ENCODE measurements at places on chromosomes 4 and X.

DNA sequence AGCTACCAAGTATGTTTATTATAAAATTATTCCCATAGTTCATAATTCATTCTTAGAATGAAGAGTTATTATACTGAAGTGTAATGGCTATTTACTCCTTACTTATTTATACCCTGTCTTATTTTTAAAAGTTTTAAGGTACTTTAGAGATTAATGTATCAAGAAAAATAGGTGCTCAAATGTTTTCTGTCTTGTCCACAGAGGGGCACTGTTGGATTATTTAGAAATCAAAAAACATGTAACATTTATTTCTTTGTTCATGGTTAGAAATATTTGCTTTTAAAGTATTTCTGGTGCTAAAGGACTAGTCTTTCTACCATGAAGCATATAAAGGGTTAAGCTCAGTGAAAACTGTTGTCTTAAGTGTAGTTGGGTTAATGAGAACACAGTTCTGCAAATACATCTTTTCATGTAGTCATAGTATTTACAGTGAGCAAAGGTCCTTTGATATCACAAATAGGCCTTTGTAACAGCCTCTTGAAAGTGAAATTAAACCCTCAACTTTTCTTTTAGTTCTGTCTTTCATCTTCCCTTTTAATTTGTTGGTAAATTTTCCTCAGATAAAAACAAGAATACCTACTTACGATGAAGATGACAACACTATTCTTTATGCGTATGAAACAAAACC lies 7.7 kb downstream of the SCML1 start:
- no peak for DNase-seq

- no peak for DNase-seq
Observed at GRCh38 chrX:139202742-139203420, 327.7 kb upstream of the F9 start.

DNA sequence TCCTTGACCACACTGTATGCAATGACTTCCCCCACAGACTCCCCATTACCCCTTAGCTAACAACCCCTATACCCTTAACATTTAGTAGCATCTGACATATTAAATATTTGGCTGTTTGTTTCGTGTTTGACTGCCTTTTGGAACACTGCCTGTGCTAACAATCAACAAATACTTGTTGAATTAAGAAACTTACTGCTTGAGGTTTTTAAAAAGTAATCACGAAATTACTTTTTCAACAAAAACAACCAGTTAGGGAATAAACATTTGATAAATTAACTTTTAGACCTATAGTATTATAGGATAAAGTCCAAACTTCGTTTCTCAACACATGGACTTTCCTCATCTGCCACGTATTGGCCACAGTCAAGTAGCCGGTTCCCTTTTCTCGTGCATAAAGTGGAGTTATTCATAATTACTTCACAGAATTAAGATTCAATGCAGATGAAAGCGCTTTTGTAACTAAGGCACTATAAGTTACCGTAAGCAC lies 555 bp upstream of the ELMOD2 start:
- DNase-seq: no peak

DNA sequence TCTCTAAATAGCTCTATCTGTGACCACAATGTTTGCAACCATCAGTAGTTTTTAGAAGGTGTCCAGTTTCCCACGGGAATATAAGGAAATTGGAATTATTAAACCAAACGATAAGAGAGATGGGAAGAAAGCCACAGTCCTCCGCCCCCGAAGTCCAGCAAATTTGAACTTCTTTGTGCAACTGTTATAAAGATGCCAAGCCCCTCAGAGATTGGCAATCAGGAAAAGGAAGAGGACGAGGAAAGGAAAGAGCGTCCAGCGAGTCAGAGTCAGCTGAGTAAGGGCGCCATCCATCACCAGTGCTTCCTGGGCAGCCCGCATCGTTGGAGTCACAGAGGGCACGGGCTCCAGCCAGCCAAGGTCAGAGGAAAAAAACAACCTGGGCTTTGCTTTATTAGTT lies 35.7 kb downstream of the LDB2 start:
- DNase-seq: no peak

- no peak for DNase-seq
Observed at GRCh38 chr4:87118826-87119225, 101.6 kb downstream of the KLHL8 start.

- DNase-seq: no peak
Observed at GRCh38 chrX:129980001-129980401, 2.4 kb upstream of the BCORL1 start.

- DNase-seq: no peak
Observed at GRCh38 chr4:36990128-36990872, 254.2 kb upstream of the NWD2 start.

- no peak for DNase-seq
Observed at GRCh38 chr4:155522201-155522600, 144.4 kb upstream of the GUCY1A1 start.

DNA sequence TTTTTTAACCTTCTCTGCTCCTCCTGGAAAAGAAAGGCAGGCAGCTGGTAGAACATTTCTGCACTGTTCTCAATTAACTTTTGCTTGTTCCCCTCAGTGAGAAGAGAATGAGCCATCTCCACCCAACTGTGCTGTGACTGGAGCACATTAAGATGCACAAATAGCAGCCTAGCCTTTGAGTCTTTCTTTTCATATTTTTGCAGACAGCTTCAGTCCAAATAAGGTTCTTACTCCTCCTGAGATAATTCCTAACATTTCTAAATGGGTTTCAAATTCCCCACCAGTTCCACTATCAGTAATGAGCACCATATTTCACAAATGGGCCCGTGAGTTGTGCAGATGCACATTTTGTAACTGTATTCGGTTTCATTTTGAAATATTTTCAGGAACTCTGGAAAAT lies 118.6 kb downstream of the SPCS3 start:
- DNase-seq: no peak

DNA sequence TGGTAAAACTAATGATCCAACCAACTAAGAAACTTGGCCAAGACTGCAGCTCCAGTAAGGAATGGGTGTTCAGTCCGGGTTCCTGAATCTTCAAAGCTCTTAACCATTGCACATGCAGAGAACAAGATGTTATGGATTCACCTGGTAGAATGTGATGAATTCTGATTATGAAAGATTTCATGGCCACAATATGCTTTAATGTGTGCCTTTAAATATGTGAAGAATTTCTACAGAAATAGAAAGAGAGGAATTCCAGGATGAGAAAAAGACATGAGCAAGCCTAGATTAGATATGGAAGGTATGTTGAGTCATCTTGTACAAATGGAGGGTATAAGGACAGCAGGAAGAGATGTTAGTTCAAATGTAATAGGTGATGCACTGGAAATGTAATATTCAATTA lies 472.2 kb upstream of the TENM3 start:
- DNase-seq: no peak

DNA sequence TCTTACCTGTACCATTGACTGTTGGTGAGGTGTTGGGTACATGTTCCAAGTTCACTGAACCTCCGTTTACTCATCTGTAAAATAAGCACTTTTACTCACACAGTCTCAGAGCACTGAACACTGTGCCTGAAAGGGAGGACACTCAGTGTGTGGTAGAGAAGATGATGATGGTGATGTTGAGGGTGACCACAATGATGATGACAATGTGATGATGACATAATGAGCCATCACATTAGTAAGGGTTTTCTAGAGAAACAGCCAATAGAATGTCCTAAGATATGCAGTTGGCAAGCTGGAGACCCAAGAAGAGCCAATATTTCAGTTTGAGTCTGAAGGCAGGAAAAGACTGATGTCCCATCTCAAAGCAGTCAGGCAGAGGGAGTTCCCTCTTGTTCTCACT lies 315.4 kb upstream of the IGFBP7 start:
- no peak for DNase-seq

DNA sequence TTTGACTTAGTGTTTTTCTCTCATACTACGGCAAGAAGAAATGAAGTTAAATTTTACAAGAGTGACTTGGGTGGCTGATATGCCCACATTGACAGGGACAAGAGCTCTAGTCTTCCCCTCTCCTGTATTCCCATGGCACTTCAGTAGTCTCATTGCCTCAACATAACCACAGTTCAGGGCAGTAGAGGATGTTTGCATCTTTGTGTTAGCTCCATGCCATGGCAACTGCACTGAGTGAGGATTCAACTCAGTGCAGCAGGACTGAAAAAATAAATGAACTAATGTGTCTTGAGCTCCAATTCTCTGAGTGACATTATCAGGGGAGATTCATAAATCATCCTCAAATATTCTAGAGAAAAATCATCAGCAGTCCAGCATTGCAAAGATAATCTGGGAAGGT lies 78.8 kb downstream of the TET2 start:
- DNase-seq: no peak

DNA sequence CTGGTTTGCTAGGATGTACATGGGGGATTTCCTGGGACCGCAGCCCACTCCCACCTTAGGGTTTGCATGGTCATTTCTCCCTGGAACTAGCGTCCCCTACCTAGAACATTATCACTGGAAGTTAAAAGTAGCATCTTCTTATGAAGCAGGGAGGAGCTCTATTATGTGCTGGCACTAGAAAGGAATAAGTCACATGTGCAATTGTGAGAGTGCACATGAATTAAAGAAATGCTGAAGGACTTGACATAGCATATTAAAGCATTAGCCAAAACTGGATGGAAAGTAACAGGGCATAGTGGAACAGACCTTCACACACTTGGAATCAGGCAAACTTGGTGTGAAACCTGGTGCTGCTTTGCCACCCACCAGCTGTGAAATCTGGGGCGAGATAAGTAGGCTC lies 2.7 kb downstream of the EXOC1L start:
- DNase-seq: no peak

- no peak for DNase-seq
Observed at GRCh38 chrX:149453030-149453429, 52.1 kb downstream of the IDS start.

GRCh38 chr4:139499186-139499585 lies 45.3 kb downstream of the RAB33B start:
- no peak for DNase-seq

- DNase-seq: no peak
Observed at GRCh38 chr4:8451440-8452182, 11.0 kb downstream of the TRMT44 start.

DNA sequence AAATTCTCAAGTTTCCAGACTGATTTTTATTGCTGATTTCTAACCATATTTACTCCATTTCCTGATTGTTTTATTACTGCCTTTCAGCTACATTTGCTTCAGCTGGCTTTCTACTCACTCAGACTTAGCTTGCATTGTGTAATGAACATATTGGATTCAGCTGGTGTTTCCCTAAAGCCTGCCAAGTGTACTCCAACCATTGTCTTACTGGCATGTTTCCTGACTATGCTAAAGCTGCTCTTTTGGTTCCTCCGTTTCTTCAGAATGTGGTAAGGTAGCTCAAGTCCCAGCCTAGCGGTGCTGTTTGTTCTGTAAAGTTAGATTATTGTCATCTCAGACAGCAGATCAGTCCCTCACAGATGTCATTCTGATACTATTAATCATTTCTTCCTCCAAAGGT lies 53.1 kb upstream of the GLRA2 start:
- no peak for DNase-seq

- peak; percentile 56 for DNase-seq
Observed at GRCh38 chrX:97398030-97398551, 514.4 kb downstream of the RPA4 start.

DNA sequence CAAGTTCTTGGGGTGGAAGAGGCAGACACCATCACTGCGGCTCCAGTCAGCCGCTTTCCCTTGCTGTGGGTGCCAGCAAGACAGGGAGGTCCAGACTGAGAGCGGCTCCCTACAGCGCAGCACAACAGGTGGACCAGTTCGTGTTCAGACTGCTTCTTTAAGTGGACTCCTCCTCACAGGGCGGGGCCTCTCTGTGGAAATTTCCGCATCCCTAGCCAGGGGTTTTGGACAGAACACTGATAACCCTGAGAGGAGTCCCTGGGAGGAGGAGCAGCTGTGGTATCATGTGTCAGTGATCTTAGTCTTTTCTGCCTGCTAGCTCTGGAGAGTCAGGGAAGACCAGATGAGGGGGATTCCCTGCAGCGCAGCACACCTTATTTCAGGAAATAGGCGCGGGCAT lies 48.5 kb downstream of the MAGEC2 start:
- DNase-seq: no peak

GRCh38 chr4:100099746-100100145 lies 90.5 kb downstream of the DDIT4L start:
- no peak for DNase-seq

DNA sequence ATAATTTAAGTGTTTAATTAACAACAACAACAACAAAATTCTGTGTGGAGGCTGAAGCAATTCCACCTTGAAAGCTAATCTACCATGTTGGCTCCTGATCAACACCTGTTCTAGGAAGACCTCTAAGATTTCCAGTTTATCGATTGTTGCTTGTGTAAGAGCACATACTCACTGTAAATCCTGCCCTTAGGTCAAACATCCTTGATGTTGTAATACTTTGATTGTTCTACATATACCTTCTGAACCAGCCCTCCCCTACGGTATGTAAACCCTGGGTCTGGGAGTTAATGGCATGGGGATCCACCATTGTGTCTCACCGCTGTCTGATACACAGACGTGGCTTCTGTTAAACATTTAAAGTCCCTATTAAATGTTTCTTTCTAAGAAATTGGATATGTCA lies 73.2 kb downstream of the RASL11B start:
- DNase-seq: no peak

- DNase-seq: no peak
Observed at GRCh38 chr4:20041839-20042407, 209.8 kb upstream of the SLIT2 start.

- no peak for DNase-seq
Observed at GRCh38 chrX:10326578-10326977, 169.8 kb downstream of the CLCN4 start.

GRCh38 chrX:69424910-69425309 lies 79.2 kb upstream of the NALF2 start:
- no peak for DNase-seq

DNA sequence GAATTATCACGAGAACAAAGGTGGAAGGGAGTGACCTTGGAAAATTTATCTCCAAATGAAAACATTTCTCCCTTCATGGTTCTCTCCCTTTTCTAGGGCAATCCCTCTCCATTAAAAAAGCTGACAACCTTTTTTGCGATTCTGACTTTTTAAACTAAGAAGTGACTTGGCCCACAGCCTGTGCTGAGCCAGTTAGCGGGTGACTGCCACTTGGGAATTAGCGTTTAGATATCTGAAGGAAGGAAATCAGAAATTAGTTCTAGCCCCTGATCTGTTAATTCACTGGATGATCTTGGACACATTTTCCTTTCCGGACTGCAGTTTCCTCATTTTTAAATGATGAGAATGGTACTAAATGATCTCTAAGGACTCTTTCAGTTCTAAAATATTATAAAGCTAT lies 245.0 kb downstream of the FBXO8 start:
- no peak for DNase-seq

DNA sequence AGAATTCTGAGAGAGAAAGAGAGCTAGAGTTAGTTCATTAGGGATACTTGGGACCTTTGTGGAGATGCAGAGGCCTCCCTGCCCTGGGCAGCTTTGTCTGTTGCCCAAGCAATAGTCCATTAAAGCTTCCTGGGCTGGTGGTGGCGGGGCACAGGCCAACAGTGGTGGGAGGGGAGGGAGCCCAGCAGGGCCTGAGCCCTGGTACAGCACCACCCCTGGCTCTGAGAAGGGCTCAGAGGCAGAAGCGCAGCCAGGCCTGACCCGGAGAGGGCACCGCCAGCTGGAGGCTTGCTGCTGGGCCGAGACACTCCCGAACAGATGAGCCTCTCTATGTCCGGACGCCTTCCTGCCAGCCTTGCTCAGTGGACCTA lies 65.3 kb downstream of the EFNB1 start:
- no peak for DNase-seq
